ENCODE measurements at places on chromosomes 1 and 21. TPM values are rescaled to one million over a fixed set of nuclear protein-coding genes. Genes with fewer than 3 reads are reported as not detected.
A peak's percentile ranks its signal among the peaks of the same experiment; 100 is the strongest.

DNA sequence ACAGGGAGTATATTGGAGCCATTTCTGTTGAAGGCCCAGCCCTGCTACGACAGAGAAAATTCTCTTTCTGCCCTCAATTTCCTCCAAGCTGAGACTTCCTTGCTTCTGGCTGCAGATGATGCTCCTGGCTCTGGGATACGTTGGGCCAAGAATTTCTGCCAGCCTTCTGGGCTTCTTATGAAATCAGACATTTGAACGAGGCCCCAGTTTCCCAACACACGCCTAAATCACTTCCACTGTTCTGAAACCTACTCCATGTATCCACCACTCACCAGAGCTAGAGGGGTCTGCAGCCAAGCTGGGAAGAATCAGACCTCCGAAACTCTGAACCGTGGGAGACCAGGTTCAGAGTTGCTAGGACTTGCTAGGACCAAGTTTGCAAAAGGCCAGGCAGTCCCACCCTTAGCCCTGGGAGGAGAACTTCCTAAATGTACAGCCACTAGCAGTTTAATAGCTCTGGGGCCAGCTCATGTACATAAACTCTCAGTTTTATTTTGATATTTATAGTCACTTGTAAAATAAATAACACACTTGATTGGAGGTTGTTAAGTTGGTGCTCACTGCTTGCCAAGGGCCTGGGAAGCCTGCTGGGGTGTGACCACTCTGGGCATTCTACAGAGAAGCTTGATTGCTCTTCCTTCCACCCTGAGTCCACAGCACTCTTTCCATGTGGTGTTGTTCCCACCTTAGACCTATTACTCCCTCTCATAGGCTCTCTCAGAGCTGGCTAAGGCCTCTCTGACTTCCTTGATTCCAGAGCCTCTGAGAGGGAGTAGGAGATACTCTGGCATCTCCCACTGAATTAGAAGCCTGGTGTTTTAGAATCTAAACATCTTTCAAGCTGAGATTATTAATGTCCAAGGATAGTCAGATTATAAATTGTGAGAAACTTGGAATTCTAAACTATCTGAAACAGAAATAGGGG is 83.4 kb upstream of the TRABD2B start:
- H3K36me3 ChIP-seq, result no peaks in the 10 kb centered on the region
- peaks cover 12% of the 10 kb centered on the region for H3K27me3 ChIP-seq
- DNase-seq, result no peak
- no peaks in the 10 kb centered on the region for H3K4me1 ChIP-seq
- H3K4me3 ChIP-seq, result no peak overlapping the region
- H3K27ac ChIP-seq, result no peak overlapping the region

IQGAP3 gene
- 16.0 TPM for total RNA-seq

DNA sequence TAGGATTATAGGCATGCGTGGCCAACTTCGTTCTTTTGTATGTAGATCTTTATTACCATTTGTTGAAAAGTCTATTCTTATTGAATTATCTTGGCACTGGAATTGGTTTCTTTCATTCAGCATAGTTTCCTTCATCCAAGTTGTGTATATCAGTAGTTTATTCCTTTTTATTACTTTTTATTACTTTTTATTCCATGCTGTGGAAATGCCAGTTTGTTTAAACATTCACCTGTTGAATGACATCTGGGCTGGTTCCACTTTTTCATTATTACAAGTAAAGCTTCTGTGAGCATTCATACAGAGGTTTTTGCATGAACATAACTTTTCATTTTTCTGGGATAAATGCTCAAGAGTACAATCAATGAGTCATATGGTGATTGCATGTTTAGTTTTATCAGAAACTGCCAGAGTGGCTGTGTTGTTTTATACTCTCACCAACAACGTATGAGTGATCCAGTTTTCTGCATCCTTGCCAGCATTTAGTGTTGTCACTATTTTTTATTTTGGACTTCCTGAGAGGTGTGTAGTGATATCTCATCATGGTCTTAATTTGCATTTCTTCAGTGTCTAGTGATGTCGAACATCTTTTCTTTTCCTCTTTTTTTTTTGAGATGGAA is 28.6 kb downstream of the PTPRU start:
- no peak overlapping the region for H3K27ac ChIP-seq
- H3K27me3 ChIP-seq, result peaks cover 58% of the 10 kb centered on the region
- peaks cover 7% of the 10 kb centered on the region for H3K4me1 ChIP-seq
- no peak for DNase-seq

DNA sequence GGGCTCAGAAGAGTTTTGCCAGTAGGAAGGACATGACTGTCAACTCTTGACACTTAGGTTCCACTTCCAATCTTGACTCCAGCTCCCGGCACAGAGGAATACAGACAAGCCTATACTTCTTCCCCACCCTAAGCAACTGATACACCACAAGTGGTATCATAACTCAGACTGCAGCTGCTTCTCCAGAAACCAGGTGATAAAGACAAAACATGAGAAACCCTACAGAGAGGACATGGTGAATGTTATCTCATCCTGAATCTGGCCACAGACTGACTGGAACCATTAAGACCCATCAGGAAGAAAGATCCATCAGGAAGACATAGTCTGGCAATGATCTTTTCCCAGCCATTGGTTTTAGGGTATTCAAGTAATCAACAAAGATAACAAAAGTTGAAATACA is 13.8 kb downstream of the PAXBP1 start:
- H3K4me1 ChIP-seq, result peaks cover 3% of the 10 kb centered on the region
- no peak for DNase-seq
- no peaks in the 10 kb centered on the region for H3K27me3 ChIP-seq
- peaks cover 64% of the 10 kb centered on the region for H3K36me3 ChIP-seq

DNA sequence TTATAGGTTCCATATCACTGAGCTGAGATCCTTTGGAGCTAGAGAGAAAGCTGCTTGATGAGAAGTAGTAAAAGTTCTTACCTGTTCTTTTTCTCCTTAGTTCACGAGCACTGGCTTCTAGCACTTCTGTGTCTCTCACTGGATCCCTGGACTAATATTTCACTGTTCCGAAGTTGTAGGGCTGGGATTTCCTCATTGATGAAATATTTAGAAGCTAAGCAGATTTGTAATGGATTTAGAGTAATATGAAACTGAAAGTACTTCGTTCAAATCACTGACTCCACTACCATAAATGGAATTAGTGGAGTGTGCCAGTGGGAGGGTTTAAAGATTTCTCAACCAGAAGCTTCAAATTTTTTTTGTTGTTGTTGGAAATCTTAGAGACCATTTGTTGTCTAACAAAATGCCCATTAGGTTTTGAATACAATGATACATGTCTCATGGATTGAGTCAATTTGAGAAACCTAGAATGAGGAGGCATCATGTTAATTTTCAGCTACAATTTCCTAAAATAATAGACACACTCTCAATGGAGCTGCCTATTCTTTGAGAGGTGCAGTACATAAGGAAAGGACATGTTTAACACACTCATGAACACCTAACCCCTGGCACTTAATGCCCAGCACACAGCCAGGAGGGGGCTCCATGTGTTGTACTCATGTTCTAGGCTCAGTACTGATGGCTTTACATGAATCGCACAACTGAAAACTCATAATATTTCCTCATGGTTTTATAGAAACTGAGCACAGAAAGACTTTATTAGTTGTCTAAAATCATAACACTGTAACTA is at the start of gene GBP1:
TSS of gene GBP1 (minus strand) at position 130 of the 790 bp plus-strand sequence. CDS start 1,974 bp downstream, outside the sequence.
- H3K27me3 ChIP-seq, result no peaks in the 10 kb centered on the region
- H3K4me1 ChIP-seq, result peaks cover 58% of the 10 kb centered on the region
- H3K27ac ChIP-seq, result peak within 1 kb of the TSS; percentile 93
- peak; percentile 24 for DNase-seq

- H3K36me3 ChIP-seq, result peaks cover 8% of the 10 kb centered on the region
- peak overlapping the region; percentile 89 for H3K27ac ChIP-seq
- peak; percentile 89 for DNase-seq
- H3K4me3 ChIP-seq, result peak overlapping the region; percentile 55
- peaks cover 51% of the 10 kb centered on the region for H3K4me1 ChIP-seq
- no peaks in the 10 kb centered on the region for H3K27me3 ChIP-seq
These were observed 2.5 kb upstream of the CERS2 start for GRCh38 chr1:150976879-150977694.

S100A2 gene
- 7.0 TPM for total RNA-seq

- no peaks in the 10 kb centered on the region for H3K27me3 ChIP-seq
- H3K27ac ChIP-seq, result no peak overlapping the region
- DNase-seq, result no peak
- H3K36me3 ChIP-seq, result peaks cover 4% of the 10 kb centered on the region
- peak overlapping the region; percentile 98 for H3K4me3 ChIP-seq
These were observed 1.2 kb downstream of the MAST2 start for GRCh38 chr1:45804669-45804969.

TSPAN1 gene
- total RNA-seq, result not detected

DNA sequence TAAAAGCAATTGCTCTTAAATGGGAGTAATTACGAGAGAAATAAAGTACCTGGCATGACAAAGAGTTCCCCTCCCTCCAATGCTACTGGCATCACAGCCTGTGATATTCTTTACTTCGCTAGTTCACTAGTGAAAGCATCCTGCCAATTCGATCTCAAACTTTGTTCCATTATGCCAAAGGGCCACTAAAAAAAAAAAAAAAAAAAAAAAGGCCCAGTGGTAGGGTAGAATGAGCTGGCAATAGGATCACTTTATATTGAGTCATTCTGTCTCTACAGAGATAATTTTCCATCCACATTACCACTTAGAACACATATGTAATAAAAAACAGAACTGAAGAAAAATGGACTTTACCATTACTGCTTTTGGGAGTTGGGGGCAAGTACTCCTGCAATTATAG is 11.2 kb downstream of the PUM1 start:
- no peaks in the 10 kb centered on the region for H3K27me3 ChIP-seq
- peaks cover 63% of the 10 kb centered on the region for H3K4me1 ChIP-seq
- H3K27ac ChIP-seq, result peak overlapping the region; percentile 74
- peaks cover 49% of the 10 kb centered on the region for H3K36me3 ChIP-seq

GRCh38 chr1:243939167-243939848 is 89.3 kb upstream of the AKT3 start:
- no peaks in the 10 kb centered on the region for H3K36me3 ChIP-seq
- peaks cover 22% of the 10 kb centered on the region for H3K27me3 ChIP-seq
- no peak overlapping the region for H3K4me3 ChIP-seq
- peaks cover 15% of the 10 kb centered on the region for H3K4me1 ChIP-seq
- no peak overlapping the region for H3K27ac ChIP-seq
- no peak for DNase-seq

RIPPLY3 gene
- 0.16 TPM for total RNA-seq
